ENCODE measurements at places on chromosomes 4 and X.

GRCh38 chrX:84218726-84219125, 30.7 kb upstream of the RPS6KA6 start:
- DNase-seq: no peak

DNA sequence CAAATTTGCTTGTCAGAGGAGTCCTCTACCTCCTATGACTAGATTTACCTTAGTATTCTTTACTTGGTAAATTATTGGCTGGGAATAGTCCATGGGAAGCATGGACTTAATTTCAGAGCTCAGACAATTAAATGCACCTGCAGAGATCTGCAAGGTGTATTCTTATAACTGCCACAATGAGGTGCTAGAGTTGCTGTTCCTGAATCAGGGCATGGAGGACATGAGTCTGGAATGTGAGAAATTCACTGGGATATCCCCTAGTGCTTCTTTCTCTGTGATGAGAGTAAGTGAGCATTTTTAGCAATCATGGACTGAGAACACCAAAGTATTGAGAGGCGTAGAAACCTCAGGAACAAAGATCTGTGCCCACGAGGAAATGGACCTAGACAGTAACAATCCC, 32.9 kb upstream of the GRID2 start:
- no peak for DNase-seq

DNA sequence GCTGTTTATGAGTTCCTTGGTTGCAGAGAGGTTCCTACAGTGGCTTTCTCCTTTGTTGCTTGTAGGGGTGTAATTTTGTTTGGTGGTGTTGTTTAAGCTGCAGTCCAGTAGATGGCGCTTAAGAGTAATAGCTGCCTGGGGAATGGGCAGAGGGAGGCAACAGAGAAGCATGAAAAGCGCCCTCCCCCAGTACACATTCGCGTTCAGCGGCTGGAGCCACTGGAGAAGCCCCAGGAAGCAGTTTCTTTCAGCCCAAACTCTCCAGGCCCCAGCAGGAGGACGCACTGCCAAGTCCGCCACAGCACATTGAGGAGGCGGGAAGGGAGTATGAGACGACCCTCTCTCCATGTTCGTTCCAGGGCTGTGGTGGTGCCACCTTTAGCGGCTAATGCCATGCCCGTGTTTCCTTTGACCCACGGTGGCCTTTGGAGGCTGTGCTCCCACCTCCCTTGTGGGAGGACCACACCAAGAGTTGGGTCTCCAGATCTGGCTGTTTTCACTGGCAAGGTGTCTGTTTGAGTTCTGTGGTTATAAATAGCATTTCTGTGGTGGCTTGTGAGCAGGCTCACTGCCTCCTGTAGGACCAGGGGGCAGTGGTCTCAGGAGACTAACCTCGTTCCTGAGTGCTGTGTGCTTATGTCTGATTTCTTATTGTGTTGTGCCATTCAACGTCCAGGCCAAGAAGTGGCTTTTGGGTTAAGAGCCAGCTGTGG, 252.3 kb downstream of the ARHGAP10 start:
- DNase-seq: peak; percentile 5

DNA sequence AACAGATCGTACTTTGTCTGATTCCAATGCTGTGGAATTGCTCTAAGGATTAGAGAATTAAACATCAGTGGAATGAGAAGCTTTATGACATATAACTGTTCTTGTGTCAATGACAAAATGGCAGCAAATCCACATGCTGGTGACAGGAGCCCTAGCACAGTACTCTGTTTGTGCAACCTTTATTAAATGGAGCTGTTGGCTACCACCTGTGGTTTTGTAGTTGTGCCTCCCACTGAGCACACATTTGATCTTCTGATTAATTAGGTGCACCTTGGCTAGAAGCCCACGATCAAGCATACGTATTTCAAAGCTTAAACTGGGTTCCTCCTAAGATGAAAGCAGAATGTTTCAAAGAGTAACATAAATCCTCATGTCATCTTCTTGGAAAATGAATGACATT, 394.0 kb upstream of the IGFBP7 start:
- no peak for DNase-seq

All from stimulated activated CD4-positive, alpha-beta T cell treated with anti-CD3 and anti-CD28 coated beads, TNF-alpha, amount 100 ng/mL, for 48 hours (primary cell).